ENCODE measurements at places on chromosomes 7 and 10.

DNA sequence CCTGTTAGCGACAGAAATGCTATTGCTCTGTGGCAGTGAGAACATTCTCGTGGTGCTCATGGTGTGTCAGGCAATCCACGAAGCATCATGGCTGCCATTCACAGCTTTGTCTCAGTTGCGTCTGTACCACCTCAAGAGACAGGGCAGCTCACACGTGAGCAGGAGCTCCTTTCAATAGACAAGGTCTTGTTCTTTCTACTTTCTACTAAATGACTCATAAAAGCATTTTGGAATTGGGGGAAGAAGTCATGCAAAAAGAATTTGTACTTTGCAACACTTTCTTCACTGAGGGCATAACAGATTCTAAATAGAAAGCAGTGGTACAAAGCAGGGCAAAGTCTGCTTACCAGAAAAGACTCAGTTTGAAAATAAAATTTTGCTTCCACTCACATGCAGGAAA, 638.5 kb downstream of the PHTF2 start:
- no peak for DNase-seq

DNA sequence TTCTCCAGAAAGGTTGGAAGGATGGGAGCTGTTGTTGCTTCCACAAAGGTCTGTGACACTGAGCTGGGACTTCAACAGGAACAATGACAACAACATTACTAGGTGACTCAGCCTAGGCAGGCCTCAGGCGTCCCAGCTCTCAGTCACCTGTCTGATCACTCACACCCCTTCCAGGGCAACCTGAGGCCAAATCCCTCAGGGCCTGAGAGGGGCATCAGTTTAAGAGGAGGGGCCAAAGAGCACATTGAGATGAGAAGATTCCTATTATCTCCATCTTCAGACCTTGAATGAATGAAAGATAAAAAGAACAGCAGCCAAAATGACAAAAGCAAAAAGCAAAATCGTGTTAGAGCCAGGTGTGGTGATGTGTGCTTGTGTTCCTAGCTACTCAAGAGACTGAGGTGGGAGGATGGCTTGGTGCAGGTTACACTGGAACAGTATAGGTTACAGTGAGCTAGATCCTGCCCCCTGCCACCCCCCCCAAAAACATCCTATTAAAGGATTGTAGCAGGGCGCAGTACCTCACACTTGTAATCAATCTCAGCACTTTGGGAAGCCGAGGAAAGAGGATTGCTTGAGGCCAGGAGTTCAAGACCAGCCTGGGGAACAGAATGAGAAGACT, at the start of gene ATG9B:
Gene ATG9B, minus strand, starts transcription at position 60 of the 622 bp plus-strand sequence. CDS start 71 bp downstream, outside the sequence.
- DNase-seq = no peak

GRCh38 chr7:77665161-77665560, 31.1 kb upstream of the RSBN1L start:
- no peak for DNase-seq

DNA sequence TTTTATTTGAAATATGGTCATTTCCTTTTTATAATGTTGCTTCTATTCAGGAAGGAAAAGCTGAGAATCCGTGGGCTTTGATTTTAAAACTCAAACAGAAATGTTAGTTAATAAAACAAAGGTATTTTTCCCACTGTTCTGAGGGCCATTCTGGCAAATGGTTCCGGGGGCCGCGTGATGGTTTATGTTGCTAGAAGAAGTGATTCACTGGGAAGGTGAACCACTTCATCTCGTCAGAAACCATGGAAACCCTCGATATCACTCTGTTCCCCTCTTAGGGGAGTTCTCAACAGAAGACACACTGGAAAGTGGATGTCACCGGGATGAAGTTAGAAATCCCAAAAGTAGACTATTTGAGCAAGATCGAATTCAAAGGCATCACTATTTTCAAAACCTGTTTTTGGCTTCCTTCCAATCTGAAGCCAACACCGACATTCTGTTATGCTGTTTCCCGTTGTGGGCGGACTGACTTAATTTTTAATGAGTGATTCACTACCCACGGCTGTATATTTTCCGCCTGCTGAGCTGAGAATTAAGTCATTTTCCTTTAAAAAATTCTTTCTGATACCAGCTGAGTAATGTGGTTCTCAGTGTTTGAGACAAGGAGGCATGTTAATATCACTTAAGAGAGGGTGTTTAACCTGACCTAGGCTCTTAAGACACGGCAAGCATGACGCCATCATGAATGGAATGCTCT, 84.1 kb downstream of the PTPRE start:
- no peak for DNase-seq

DNA sequence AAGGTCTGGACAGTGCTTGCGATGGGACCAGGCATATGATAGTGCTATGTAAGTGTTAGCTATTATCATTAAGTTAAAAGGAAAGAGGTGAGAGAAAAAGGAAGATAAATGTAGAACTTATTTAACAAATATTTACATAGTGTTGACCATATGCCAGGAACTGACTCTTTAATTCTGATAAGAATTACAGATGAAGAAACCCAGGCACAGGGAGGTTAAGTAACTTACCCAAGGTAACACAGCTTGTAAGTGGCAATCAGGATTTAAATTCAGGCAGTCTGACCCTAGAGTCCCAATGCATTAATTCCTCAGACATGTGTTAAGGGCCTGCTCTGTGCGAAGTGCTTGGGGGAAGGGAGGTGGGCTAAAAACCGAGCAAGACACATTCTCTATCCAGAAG, 11.1 kb downstream of the FFAR4 start:
- no peak for DNase-seq

DNA sequence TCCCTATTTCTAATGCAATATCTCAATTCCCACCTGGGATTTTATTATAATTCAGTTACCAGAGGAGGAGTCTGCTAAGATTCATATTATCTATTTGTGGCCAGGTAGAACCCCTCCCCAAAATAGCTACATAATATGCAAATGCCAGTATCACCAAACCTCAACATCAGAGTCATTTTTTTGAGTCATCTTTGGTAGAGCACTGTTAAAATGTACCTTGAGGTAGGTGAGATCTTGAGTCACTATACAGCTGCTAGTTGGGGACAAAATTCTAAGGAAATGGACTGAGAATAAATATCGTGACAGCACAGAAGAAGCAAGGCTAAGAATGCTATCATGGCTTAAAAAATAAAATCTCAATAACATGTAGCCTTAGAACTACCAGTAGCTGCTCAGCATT, 4.7 kb upstream of the CRYGN start:
- no peak for DNase-seq

- no peak for DNase-seq
Observed at GRCh38 chr7:47614450-47614849, 32.5 kb upstream of the TNS3 start.

GRCh38 chr10:8033812-8034465, 20.5 kb upstream of the GATA3 start:
- DNase-seq = no peak
